PC-3 (cell line): ENCODE measurements at places on chromosomes 12 and 14. TPM values are rescaled to one million over a fixed set of nuclear protein-coding genes. Genes with fewer than 3 reads are reported as not detected.

- DNase-seq, result no peak
- H3K4me3 ChIP-seq, result no peak overlapping the region
- no peaks in the 10 kb centered on the region for H3K4me1 ChIP-seq
- no peak overlapping the region for H3K27ac ChIP-seq
Measured at GRCh38 chr14:46137786-46138185, 513.8 kb downstream of the RPL10L start.

Gene ZCCHC8
- total RNA-seq, result 14.4 and 15.0 TPM in 2 replicates

GRCh38 chr14:98906123-98906995, 365.6 kb downstream of the BCL11B start:
- no peaks in the 10 kb centered on the region for H3K36me3 ChIP-seq
- DNase-seq, result peak; percentile 66
- peaks cover 27% of the 10 kb centered on the region for H3K4me1 ChIP-seq

GRCh38 chr12:65941388-65941787, 117.1 kb downstream of the HMGA2 start:
- peaks cover 75% of the 10 kb centered on the region for H3K4me1 ChIP-seq
- peak; percentile 84 for DNase-seq
- no peaks in the 10 kb centered on the region for H3K27me3 ChIP-seq
- peak overlapping the region; percentile 98 for H3K27ac ChIP-seq
- H3K36me3 ChIP-seq, result peaks cover 58% of the 10 kb centered on the region
- H3K4me3 ChIP-seq, result no peak overlapping the region

DNA sequence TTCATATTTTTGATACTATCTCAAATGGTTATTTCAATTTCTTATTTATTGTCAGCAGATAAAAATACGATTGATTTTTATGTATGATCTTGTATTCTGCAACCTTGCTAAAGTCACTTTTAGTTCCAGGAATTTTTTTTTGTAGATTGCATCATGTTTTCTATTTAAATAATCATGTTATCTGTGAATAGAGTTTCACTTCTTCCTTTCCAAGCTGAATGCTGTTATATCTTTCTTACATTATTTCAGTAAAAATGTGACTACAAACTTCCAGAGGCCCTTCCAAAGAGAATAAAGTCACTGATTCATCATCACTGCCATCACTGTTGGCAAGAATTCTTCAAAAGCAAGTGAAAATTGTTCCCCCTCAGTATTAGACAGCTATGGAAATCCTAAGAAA, 104.7 kb upstream of the RAP1B start:
- no peaks in the 10 kb centered on the region for H3K36me3 ChIP-seq
- no peak for DNase-seq
- no peak overlapping the region for H3K27ac ChIP-seq
- H3K4me1 ChIP-seq, result no peaks in the 10 kb centered on the region

DNA sequence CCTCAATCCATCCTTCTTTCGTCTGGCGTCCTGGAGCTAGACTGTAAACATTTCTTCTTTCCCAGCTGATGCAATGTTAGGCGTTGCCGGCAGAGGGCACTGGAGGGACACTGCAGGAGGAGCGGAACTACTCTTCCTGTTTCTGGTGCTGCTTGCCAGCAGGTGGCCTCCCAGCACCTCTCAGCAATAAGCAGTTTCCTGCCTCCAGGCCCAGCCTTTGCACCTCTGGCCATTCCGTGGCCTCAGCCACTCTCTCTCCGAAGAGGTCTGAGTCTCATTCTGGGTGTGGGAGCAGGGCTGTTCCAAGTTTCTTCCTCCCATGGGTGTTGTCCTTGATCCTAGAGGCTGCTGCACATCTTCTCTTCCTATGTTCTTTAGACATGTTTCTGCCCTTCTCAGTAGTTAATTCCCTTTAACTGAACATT, 7.5 kb upstream of the ASPG start:
- no peaks in the 10 kb centered on the region; the same call in 1 of the 2 replicates for H3K4me1 ChIP-seq
- peak; percentile 96 for DNase-seq
- H3K36me3 ChIP-seq, result no peaks in the 10 kb centered on the region
- no peak overlapping the region for H3K27ac ChIP-seq
- H3K27me3 ChIP-seq, result no peaks in the 10 kb centered on the region

- H3K27me3 ChIP-seq, result no peaks in the 10 kb centered on the region
- peak; percentile 82 for DNase-seq
- H3K27ac ChIP-seq, result peak within 1 kb of the TSS; percentile 93
- peaks cover 24% of the 10 kb centered on the region for H3K4me1 ChIP-seq
- peaks cover 13% of the 10 kb centered on the region; the same call in 1 of the 2 replicates for H3K36me3 ChIP-seq
Measured at GRCh38 chr12:106247674-106248311, at the start of gene CKAP4. Gene CKAP4 (minus strand): TSS chr12:106248020. CDS start chr12:106247851, 169 bp downstream.

Gene SELPLG
- 0.63 and 0.73 TPM in 2 replicates for total RNA-seq

Gene HOXC6
- 2.8 and 5.3 TPM in 2 replicates for total RNA-seq

DNA sequence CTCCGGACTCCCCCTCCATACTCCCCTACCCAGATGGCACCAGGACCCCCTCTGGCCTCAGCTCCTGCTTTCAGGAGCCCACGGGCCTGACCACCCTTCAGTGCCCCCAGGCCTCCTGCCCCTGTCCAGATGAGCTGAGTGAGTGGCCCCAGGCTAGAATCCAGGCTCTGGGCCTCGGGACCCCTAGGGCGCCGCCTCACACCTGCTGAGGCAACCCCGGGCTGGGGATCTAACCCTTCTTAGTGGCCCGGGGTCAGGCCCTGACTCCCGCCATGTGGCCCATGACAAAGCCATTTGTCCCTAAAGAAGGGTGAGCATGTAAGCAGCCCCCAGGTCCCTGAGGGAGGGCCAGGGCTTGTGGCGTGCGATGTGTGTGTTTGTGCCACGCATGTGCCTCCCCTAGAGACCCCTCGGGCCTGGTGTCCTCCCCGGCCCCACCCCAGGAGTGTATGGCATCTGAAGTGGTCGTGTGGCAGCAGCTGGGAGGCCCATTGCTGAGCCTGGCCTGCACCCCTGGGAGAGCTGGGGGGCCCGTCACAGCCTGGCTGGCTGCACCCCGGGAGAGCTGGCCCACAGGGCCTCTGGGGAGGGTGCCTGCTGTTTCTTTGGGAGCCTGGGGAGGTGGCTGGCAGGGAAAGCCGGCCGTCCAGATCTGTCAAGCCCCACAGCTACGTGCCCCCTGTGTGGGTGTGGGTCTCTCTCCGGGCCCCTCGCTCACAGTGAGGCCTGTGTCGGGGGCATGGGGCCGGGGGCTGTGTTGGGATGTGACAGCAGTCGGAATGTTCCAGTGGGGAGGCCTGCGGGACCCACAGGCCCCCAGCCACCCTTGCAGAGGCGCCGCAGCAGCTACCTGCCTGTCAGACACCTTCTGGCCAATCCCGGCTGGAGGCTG, 7.8 kb downstream of the FBRSL1 start:
- no peak for DNase-seq
- no peaks in the 10 kb centered on the region for H3K36me3 ChIP-seq
- peaks cover 17% of the 10 kb centered on the region for H3K4me1 ChIP-seq
- H3K27ac ChIP-seq, result no peak overlapping the region

DNA sequence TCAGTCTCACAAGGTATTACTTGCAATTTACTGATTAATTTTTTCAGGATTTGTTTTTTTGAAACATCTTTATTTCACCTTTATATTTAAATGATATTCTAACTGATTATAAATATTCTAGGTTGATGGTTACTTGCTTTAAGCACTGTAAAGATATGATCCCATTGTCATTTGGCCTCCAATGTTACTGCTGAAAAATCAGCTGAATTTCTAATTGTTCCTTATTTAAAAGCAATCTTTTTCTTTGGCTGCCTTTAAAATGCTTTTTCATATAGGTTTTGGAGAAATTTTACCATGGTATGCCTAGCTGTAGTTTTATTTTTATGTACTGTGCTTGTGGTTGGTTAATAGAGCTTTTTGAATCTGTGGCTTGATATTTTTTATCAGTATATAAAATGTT, 275.6 kb upstream of the PPFIA2 start:
- H3K27me3 ChIP-seq, result no peaks in the 10 kb centered on the region
- H3K4me3 ChIP-seq, result no peak overlapping the region
- DNase-seq, result no peak
- no peaks in the 10 kb centered on the region for H3K36me3 ChIP-seq
- no peak overlapping the region for H3K27ac ChIP-seq

Gene NTS
- total RNA-seq, result not detected in 2 replicates

Gene LBHD2
- total RNA-seq, result not detected in 2 replicates

Gene NANOG
- not detected in 2 replicates for total RNA-seq

Gene ADAMTS20
- total RNA-seq, result 1.0 and 1.6 TPM in 2 replicates

GRCh38 chr14:54590481-54590880, 23.6 kb downstream of the SAMD4A start:
- 0 out of 2 replicates have a peak overlapping the region, but pooled peaks have one; percentile 9 for H3K27ac ChIP-seq
- peaks cover 60% of the 10 kb centered on the region for H3K4me1 ChIP-seq
- H3K36me3 ChIP-seq, result peaks cover 8% of the 10 kb centered on the region
- no peaks in the 10 kb centered on the region for H3K27me3 ChIP-seq
- DNase-seq, result no peak
